ENCODE measurements at places on chromosomes 11 and 22. TPM values are rescaled to one million over a fixed set of nuclear protein-coding genes. Genes with fewer than 3 reads are reported as not detected.

Gene MPZL3
- 4.2 TPM for polyA plus RNA-seq

Gene OR2AG2
- polyA plus RNA-seq, result not detected

Gene HEPN1
- not detected for polyA plus RNA-seq

Gene CPT1B
- polyA plus RNA-seq, result 0.09 TPM

Gene SLC35F2
- polyA plus RNA-seq, result 3.0 TPM

Gene LRP4
- not detected for polyA plus RNA-seq

Gene POU2AF3
- not detected for polyA plus RNA-seq

Gene C11orf87
- polyA plus RNA-seq, result 0.06 TPM

Gene FOLR2
- not detected for polyA plus RNA-seq

Gene OR8D4
- polyA plus RNA-seq, result not detected

Gene C22orf31
- not detected for polyA plus RNA-seq

Gene KCNK4
- polyA plus RNA-seq, result not detected

DNA sequence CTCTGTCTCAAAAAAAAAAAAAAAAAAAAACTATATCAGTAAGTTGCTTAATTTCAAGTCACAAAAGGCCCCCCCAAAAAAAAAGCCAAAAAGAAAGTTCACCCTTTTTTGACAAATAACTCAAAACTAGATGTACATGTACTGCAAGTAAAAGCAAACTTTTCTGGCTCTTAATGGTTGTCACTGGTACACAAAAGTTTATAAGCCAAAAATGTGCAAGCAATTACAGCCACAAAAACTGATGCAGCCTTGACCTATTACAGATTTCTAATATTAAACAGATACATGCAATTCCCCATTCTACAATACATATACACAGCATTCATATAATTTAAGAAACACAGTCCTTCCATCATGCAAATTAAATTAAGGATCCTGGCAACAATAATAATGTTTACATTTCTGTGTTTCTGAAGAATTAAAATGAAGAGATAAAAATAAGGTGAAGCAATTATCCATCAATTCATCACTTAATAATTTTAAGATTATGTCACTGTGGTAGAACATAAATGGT, 18.6 kb downstream of the PICALM start:
- no peaks in the 10 kb centered on the region for H3K27me3 ChIP-seq
- no peaks in the 10 kb centered on the region for H3K36me3 ChIP-seq
- H3K4me1 ChIP-seq, result peaks cover 100% of the 10 kb centered on the region
- H3K4me3 ChIP-seq, result no peak overlapping the region
- DNase-seq, result no peak
- peak overlapping the region; percentile 68 for H3K27ac ChIP-seq

GRCh38 chr22:17896586-17896985, 122.3 kb upstream of the BID start:
- no peak overlapping the region for H3K27ac ChIP-seq
- no peak overlapping the region for H3K4me3 ChIP-seq
- no peak for DNase-seq
- no peaks in the 10 kb centered on the region for H3K27me3 ChIP-seq

DNA sequence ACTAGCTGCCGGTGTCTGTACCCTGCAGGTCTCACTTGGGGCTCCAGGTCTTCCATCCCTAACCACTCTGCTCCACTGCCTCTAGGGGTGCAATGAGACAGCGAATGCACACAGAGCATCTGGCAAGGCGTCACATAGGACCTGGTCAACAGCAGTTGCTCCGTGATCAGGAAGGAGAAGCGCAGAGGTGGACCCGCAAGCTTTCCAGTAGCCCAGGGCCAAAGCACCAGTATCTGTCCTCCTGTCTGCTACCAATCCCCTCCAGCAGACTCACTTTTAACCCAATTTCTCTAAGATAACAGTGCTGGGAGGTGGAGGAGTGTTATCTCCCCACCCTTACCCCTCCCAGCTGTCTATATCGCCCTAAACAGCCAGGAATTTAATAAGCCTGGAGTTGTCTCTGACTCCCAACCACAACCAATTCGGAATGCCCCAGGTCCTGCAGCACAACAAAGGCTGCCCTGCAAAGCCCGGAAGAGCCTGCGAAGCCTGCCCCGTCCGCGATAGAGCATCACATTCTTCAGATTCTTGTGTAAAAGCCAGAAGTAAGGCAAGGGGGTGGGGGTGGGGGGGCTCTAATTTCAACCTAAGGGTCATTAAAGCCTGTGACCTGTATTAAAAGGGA, 19.3 kb downstream of the MYH9 start:
- H3K27me3 ChIP-seq, result peaks cover 5% of the 10 kb centered on the region
- peak overlapping the region; percentile 95 for H3K27ac ChIP-seq
- no peaks in the 10 kb centered on the region for H3K36me3 ChIP-seq
- H3K4me1 ChIP-seq, result peaks cover 97% of the 10 kb centered on the region

- H3K4me1 ChIP-seq, result peaks cover 5% of the 10 kb centered on the region
- no peak overlapping the region for H3K27ac ChIP-seq
- no peaks in the 10 kb centered on the region for H3K36me3 ChIP-seq
- peaks cover 29% of the 10 kb centered on the region for H3K27me3 ChIP-seq
- peak overlapping the region; percentile 53 for H3K4me3 ChIP-seq
Observed at GRCh38 chr22:26168330-26168851, 871 bp upstream of the SEZ6L start.

- no peak for DNase-seq
- H3K27ac ChIP-seq, result no peak overlapping the region
- H3K36me3 ChIP-seq, result no peaks in the 10 kb centered on the region
- peaks cover 5% of the 10 kb centered on the region for H3K27me3 ChIP-seq
- H3K4me3 ChIP-seq, result no peak overlapping the region
Observed at GRCh38 chr11:114298710-114299109, 2.5 kb downstream of the NNMT start.

DNA sequence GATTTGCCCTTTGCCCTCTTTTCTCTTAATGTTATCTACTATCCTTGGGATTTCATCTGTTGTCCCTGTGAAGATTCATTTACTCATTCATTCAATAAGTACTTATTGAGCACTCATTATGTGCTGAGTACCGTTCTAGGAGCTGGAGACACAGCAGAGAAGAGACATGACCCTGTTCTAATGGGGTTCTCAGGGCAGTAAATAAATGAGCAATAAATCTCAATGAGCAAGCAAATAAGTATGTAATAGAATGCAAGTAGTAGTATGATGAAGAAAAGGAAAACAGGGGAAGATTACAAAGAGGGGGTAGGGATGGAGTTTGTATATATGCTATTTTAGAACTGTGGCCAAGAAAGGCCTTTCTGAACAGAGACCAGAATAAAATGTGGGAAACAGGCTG, 34.2 kb upstream of the NRIP3 start:
- no peak overlapping the region for H3K4me3 ChIP-seq
- H3K4me1 ChIP-seq, result no peaks in the 10 kb centered on the region
- H3K27me3 ChIP-seq, result no peaks in the 10 kb centered on the region
- H3K27ac ChIP-seq, result no peak overlapping the region
- no peak for DNase-seq

DNA sequence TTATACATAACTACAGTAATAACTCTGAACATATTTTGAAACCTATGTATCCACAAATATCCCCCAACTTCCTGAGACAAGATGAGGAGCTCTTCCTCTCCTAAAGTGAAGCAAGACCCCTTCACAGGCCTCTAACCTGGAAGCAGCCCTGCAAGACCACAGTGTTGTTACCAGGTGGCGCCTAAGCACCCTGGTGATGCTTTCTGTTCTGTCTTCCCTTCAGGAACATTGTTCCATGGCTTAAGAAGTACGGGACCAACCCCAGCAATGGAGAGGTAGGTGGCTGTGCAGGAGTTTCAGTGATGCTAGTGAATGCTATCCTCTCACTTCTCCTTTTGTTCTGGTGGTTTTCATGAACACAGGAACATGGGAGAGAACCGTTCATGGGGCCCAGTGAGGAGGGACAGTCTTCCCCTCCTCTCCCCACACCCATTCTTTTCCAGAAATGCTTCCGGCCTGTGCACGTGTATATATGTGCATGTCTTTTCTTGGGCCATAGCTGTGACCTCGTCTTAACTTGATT, 6.4 kb downstream of the PPIL2 start:
- H3K4me1 ChIP-seq, result peaks cover 32% of the 10 kb centered on the region
- H3K36me3 ChIP-seq, result peaks cover 20% of the 10 kb centered on the region
- no peak for DNase-seq
- peaks cover 2% of the 10 kb centered on the region for H3K27me3 ChIP-seq

DNA sequence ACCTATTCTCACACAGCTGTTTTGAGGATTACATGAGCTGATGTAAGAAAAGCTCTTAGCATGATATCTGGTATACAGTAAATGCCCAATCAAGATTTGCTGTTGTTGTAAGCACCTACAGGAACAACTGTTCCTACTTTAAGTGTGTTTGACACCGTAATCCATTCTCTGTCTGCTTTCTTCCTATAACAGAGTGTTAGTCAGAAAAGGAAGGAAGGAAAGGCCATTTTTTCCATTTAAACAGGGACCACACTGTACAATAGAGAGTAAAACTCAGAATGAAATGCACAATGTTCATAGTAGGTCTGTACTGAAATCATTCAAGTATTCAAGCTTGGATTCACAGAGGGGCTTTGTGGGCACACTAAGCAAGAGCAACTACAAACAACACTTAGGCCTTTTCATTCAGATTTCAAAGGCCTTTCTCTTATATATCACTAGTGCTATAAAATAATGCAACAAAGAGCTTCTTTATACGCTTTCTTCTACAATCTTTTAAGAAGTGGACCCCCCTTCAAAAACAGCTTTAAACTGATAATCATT, 21.5 kb downstream of the MTCH2 start:
- peaks cover 48% of the 10 kb centered on the region for H3K36me3 ChIP-seq
- H3K27me3 ChIP-seq, result peaks cover 4% of the 10 kb centered on the region
- no peak overlapping the region for H3K27ac ChIP-seq
- no peak overlapping the region for H3K4me3 ChIP-seq
- DNase-seq, result no peak

GRCh38 chr22:28172892-28173670, 254.0 kb upstream of the PITPNB start:
- no peaks in the 10 kb centered on the region for H3K36me3 ChIP-seq
- H3K4me1 ChIP-seq, result no peaks in the 10 kb centered on the region
- no peak overlapping the region for H3K27ac ChIP-seq

DNA sequence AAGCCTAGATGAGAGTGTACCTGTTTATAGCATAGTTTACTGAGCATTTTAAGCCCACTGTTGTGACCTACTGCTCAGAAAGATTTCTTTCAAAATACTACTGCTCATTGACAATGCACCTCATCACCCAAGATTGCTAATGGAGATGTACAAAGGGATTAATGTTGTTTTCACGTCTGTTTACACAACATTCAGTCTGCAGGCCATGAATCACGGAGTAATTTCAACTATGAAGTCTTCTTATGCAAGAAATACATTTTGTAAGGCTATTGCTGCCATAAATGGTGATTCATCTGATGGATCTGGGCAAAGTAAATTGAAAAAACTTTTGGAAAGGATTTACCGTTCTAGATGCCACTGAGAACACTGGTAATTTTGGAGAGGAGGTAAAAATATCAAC, 112.9 kb downstream of the KIF18A start:
- H3K27me3 ChIP-seq, result no peaks in the 10 kb centered on the region
- H3K36me3 ChIP-seq, result no peaks in the 10 kb centered on the region
- H3K27ac ChIP-seq, result no peak overlapping the region
- no peaks in the 10 kb centered on the region for H3K4me1 ChIP-seq

DNA sequence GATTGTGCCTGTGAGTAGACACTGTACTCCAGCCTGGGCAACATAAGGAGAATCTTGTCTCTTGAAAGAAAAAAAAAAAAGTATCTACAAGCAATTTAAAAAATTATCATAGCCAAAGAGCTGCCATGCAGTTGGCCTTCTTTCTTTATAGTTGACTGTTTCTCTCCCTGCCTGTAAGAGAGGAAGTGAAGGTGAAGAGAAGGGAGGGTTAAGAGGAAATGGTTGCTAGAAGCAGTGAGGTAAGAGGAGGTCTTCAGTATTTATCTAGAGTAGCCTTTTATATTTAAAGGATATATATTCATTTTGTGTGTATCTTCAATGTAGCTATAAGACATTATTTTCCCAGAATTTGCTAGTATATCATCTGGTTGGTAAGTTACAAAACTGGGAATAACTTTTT, 217.9 kb downstream of the TMEM135 start:
- no peaks in the 10 kb centered on the region for H3K36me3 ChIP-seq
- no peak for DNase-seq
- H3K27ac ChIP-seq, result no peak overlapping the region
- no peaks in the 10 kb centered on the region for H3K27me3 ChIP-seq
- H3K4me3 ChIP-seq, result no peak overlapping the region
- peaks cover 26% of the 10 kb centered on the region for H3K4me1 ChIP-seq

DNA sequence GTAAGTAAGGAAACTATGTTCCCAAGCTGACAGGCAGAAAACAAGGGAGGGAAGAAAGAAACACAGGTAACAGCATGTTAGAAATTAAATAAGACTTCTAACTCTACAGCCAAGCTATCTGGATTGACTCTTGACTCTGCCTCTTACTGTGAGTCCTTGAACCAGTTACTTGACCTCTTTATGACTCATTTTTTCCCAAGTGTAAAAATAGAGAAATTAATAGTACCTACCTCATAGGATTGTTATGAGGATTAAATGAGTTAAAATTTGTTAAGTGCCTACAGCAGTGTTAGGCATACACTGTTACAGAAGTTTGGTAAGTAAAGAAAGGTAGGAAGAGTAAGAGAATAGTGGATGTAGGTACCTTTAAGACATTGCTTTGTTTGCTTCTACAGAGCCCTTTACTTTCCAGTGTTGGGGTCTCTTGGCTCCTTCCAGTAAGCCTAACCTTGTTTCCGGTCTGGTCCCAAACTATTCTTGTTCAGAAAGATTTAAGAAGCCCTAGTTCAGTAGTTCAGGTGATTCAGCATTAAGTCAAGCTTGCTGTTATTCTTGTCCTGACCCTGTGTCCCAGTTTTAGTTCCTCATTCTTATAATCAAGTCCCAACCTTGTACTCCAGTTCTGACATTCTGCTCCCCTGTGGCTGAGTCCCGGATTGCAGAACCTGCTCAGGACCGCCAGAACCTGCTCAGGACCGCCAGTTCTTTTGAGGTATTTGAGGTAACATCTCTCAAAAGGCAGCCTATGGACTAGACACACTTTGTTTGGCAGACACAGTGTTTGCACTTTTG, 963.4 kb upstream of the CCDC90B start:
- no peak for DNase-seq
- H3K27ac ChIP-seq, result no peak overlapping the region
- H3K27me3 ChIP-seq, result no peaks in the 10 kb centered on the region
- no peaks in the 10 kb centered on the region for H3K4me1 ChIP-seq
- H3K4me3 ChIP-seq, result no peak overlapping the region

DNA sequence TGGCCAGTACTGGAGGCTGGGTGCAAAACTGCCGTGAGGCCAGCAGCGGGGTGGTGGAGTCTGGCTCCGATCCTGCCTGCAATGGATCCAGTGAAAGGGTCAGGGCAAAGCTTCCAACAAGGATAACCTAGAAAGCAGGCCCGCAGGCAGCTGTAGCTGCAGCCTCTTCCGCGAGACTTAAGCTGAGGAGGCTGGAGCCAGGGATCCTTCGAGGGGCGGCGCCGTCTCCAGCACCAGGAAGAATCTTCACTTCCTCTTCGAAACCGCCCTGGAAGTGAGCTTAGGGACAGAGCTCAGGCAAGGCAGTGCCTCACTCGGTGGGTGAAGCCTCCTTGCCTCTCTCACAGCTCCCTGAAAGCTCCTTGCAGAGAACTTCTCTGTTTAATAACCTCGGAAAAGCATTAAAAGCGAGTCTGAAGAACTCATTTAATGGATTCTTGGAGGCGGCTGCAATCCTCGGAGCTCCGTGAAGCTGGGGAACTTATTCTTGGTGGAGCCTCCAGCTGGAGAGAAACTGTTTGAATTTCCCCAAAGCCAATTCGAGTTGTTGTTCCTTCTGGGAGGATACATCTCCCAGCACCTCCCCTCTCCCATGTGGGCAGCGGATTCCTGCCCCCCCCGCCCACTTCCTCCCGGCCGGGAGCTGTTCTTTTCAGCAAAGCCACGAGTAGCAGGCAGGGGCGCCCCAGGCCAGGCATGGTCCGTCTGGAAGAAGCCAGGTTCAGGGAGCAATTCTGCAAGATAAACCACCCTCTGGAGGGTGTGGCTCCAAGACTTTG, 169.9 kb downstream of the CTTN start:
- H3K4me3 ChIP-seq, result no peak overlapping the region
- H3K27ac ChIP-seq, result no peak overlapping the region
- H3K4me1 ChIP-seq, result no peaks in the 10 kb centered on the region
- no peaks in the 10 kb centered on the region for H3K36me3 ChIP-seq
- H3K27me3 ChIP-seq, result peaks cover 4% of the 10 kb centered on the region

Data from immature natural killer cell (primary cell).